ENCODE measurements at places on chromosomes 3 and 15.

DNA sequence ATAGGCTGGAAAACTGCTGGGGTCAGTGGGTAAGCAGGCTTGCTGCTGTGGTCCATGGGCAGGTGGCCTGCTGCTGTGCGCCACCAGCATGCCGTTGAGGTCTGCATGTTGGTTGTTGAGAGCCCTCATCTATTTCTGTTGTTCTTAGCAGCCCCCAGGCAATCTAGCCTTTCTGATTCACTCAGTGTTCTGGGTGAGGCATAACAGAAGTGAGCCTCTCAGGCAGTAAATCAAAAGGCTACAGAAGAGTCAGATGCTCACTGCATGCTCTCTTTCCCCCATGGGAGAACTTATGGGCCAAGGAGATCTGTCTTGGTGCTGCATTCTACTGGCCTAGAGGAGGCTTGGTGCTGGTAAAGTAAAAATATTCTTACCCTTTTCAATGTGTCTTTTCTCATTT lies 67.8 kb upstream of the ATP10A start:
- no peak for DNase-seq

DNA sequence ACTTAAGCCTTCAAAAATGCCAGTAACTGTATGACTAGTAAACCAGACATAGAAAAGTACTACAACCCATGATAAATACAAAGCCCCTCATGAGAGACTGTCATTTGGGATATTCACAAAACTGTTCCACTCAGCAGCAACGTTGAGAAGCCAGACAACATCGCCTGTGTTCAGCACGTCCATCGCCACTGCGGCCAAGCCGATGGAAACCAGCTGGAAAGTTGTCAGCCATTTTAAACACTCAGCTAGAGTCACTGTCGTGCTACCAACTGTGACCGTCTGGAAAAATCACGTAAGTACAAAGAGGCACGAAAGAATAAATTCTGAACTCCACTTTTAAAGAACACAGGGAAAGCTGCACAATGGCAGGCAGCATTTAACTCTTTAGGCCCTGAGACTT lies 340.7 kb upstream of the WNT5A start:
- DNase-seq = no peak

DNA sequence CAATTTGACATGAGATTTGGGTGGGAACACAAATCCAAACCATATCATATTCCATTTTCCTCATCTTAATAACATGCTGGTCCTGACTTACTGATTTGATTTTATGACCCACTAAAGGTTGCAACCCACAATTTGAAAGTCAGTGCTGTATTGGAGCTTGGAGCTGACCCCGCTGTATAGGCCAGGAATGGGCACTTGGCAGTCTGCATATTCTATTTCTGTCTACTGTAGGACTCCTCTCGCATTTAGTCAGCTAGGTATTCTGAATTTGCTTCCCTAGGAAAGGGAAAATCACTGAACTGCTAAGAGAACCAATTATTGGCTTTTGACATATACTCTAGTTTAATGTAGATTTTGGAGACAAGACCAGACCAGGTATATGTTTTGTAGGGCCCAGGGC lies 157.0 kb downstream of the MFSD1 start:
- no peak for DNase-seq

GRCh38 chr15:90266061-90266431 lies 574 bp downstream of the NGRN start:
- DNase-seq = peak; percentile 68

GRCh38 chr3:169579116-169579710 lies 84.3 kb downstream of the MECOM start:
- no peak for DNase-seq

DNA sequence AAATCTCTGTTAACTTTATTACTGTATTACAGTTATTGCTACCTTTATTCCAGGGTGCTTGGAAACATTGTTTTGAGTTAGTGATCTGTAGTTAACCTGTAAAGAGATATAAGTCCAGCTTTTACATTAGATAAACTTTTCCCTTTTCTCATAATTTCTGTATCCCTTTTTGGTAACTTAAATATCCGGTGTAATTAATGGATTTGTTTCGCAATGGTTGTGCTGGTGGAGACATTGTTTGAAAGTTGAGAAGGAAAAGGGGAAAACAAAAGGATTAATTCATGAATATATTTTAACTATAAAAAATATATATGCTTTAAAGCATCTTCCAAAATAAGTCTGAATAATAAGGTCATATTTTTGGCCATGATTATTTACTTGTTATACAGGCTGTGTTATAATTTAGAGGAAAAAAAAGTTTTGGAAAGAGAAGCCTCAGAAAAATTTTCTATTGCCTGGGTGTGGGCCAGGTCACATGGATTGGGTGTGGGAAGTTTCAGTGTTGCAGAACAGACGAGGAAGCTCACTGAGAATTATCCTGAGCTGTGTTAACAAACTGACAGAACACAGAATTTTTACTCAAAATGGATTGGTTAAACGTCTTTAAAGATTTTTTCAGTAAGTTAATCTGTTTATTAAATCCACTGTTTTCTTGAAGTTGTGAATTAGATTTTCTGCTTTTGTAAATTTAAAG lies 27.7 kb upstream of the IL20RB start:
- DNase-seq = no peak

GRCh38 chr15:72229947-72230196 lies 1.1 kb downstream of the PKM start:
- no peak for DNase-seq

- DNase-seq = no peak
Measured at GRCh38 chr3:54262541-54262940, 140.2 kb downstream of the CACNA2D3 start.

- no peak for DNase-seq
Measured at GRCh38 chr3:78917536-78917935, 850.3 kb downstream of the ROBO1 start.

DNA sequence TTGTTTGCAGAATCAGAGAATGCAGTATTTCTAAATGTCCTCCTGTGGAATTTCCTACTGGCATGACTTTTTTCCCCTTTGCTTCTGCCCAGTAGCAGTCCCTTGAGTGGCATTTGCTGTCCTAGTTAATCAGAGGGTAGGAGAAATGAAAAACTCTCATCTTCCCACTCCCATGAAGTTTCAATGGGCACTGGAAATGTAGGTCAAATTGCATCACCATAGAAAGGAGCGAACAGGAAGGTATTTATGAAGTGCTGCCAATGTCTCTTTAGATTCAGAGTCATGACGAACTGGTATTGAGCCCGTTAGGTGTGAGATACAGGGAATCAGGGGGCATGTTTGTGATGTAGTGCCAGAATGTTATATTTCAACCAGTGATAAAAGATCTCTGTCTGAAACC lies 23.2 kb downstream of the ATXN7 start:
- DNase-seq = no peak

All from stimulated activated CD4-positive, alpha-beta T cell treated with anti-CD3 and anti-CD28 coated beads, Interleukin-2, amount 100 ng/mL, for 24 hours (primary cell).